ENCODE measurements at places on chromosomes 5 and 9.

DNA sequence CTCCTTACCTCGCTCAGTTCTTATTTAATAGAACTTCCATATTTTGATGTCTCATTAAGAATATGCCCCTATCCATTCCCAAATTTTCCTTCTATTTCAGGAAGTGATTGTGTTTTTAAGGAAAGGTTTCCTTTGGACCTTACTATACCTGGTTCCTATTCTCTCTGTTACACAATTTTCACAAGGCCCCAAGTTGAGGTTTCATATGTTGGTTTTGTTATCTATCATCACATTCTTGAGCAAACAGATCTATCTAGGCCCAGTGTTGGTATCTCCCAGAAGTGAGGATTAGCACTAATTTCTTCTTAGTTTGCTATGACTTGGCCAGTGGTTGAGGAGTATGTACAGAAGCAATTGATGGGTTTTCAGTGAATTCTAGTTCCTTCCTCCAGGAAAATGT, 41.5 kb downstream of the ALG2 start:
- DNase-seq, result no peak

GRCh38 chr9:109270971-109271925, 49.6 kb downstream of the EPB41L4B start:
- DNase-seq, result no peak

DNA sequence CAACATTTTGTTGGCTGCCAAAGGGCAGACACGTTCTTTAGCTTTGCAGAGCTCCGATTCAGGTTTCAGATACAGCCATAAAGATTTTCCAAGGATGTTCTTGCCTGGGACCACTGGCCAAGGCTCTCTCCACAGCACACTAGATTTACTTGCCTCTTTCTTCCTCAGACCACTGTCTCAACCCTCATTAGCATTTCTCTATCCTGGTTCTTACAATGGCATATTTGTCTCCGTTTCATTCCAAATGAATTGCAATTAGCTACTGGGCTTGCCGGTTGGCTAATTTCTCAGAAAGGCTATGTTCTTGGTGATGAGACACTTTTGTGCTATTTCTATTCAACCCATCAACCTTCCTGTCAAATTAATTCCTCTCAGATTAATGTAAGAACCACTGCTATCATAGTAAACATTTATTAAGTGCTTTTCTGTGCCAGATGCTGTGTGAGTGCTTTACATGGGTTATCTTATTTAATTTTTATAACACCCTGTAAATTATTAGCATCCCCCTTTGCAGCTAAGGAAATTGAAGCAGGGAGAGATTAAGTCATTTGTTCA, 118.4 kb upstream of the NR3C1 start:
- no peak for DNase-seq

GRCh38 chr5:138468966-138469539, 3.8 kb downstream of the EGR1 start:
- DNase-seq, result no peak

GRCh38 chr5:590346-590745, 21.8 kb upstream of the CEP72 start:
- no peak for DNase-seq

- no peak for DNase-seq
These were observed 831 bp downstream of the KLHL3 start for GRCh38 chr5:137734962-137735554.
